ENCODE measurements at places on chromosomes 1 and 21.

DNA sequence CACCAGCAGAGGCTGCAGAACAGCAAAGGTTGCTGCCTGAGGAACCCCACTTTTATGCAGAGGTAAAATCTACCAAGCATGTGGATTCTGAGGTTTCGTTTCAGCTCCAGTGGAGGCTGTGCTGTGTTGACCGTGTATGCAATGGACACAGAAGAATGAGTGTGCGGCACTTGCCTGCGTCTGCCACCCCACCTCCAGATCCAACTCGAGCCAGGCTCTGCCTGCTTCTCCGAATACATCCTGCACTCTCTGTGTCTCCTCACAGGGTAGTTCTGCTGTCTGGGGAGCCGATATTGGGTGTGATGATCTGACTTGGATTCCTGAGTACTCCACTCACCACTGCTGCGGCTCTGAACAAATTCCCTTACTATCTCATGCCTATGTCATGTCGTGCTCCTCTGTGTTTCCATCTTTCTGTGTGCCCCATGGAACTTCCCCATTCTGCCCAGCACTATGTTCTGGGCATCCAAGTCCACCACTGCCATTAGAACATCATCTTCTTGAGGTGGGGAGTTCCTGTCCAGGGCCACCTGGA lies 129.8 kb downstream of the SLC45A1 start:
- no peak for DNase-seq

- no peak for DNase-seq
These were observed 11.1 kb downstream of the PRRX1 start for GRCh38 chr1:170674986-170675385.

DNA sequence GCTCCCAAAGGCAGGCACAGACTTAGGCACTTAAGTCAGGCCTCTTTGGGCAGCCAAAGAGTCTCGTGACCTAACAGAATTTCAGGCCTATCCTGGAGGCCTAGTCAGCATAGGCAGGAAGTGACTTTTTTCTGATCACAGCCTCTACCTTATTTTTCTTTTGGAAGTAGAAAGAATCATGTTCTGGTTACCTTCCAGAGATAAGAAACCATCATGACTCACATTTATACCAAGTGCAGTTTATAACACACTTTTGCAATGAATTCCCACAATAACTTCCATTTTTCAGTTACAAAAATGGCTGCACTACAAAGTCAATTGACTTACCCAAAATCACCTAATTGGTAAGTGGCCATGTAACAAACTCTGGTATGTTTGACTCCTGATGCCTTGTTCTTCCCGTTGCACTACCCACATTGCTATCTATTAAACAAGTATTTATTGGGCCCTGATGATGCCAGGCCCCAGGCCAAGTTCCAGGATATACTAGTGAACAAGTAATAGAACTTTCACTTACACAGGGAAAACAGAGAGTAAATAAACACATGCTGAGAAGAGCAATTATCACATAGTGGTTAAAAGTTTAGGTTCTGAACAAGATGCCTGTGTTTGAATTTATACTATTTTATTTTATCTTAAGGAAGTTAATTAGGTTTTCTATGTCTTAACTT lies 74.3 kb downstream of the SH3GLB1 start:
- no peak for DNase-seq

DNA sequence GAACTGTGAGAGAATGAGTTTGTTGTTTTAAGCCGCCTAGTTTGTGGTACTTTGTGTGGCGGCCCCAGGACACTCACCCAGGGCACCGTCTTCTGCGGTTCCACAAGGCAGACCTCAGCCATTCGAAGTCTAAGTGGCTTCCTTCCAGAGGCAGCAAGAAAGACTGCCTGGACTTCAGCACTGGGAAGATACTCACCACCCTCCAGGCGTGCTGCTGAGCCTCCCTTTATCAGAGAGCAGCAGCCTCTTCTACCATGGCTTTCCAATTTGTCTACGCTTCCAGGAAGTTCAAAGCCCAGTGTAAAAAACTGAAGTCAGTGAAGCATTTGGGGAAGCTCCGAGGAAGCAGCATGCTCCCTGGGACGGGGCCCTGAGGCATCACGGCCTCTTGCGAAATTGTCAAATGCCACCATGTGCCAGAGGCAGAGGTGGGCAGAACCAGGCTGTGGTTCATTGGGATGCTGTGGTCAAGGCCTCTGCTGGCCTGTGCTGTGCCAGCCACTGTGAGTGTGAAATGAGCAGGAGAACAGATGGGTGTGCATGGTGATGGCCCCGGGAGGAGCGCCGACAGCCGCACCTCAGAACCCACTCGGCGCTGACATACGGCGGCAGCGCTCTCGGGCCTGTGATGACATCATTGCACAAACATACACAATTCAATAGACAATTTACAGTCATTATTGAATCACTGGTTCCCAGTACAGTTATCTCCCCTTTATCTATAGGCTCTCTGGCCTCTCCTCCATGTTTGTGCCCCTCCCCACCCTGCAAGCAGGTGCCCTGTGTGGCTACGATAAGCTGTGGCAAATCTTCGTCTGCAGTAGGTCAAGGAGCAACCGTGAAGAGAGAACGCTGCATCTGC lies 110.4 kb downstream of the PDE9A start:
- DNase-seq, result no peak

GRCh38 chr1:172269644-172270043 lies 150.8 kb upstream of the C1orf105 start:
- DNase-seq, result no peak

DNA sequence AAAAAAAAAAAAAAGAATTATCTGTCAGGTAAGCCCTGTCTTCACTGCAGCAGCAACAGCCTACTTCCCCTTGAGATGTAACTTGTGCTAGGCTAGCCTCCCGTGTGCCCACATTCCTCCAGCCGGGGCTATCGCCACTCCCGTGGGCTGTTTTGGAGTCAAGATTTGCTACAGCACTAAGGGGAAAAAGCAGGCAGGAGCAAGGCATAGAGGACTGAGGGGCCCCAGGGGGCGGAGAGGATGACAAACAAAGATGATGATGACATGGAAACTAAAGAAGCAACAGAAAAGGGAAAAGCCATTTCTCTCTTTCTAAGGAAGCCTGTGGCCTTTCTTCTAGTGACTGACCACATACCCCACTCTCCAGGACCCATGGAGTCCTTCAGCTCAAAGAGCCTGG lies 1.9 kb downstream of the TNFAIP8L2 start:
- DNase-seq, result peak; percentile 18

GRCh38 chr1:38077523-38078147 lies 31.0 kb upstream of the POU3F1 start:
- no peak for DNase-seq

DNA sequence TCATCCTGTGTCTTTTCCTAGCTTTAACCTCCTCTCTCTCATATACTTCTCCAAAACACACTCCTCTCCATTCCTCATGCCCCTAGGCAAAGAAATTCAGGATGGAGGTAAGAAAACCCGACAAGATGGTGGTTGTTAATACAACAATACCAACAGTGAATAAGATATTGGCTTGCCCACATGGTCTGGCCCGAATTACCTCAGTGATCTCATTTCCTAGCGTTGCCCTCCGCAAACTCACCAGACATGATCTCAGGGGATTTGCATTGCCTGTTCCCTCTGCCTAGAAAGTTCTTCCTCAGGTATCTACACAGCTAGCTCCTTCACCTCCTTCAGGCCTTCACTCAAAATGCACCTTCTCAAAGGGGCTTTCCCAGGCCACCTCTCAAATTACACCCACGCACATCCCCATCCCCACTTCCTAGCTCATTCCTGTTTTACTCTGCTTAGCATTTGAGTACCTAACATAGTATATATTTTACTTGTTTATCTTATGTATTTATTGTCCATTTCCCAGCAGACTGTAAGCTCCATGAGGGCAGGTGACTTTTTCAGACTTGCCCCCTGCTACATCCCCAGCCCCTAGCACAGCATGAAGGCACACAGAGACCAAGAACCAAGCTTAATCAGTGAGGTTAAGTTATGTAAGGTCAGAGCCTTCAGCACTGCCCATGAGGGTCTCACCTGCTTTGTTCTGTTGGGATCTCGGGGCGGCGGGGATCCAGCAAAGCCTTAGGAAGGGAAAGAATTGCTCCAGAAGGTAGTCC lies 10.2 kb upstream of the UBR4 start:
- DNase-seq, result no peak

DNA sequence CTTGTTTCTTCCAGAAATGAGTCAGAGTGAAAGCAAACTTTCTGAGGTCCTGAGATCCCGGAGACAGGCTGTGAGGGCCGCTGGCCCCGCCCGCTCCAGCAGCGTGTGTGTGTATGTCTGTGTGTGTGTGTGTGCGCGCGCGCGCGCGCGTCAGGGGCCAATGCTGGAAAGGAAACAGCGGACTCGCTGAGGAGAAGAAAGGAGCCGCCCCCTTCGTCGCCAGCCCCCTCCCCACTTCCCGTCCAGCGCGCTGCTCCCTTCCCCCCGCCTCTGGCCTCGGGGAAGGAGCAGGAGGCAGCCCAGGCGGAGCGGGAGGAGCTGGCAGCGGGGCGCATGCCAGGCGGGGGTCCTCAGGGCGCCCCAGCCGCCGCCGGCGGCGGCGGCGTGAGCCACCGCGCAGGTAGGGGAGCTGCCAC lies at the start of gene DISC1:
DISC1 (plus strand) TSS at position 256 of the 416 bp plus-strand sequence; CDS start at position 334, 78 bp downstream.
- peak; percentile 40 for DNase-seq

DNA sequence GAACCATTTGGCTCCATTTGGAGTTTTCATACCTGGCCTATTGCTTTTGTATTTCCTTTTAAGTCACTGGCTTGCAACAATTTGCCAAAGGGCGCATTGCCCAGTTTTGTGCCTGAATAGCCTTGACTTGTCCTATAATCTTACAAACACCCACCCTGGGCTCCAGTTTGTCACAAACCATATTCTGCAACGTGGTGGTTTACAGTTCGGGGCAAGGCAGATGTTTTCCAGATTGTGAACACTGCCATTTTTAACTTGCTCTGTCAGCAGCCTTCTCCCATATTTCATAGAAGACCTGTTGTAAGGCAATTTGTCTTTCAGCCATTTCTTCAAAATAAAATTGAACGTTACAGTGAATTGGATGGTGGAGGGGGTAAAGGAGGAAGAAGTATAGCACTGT lies 53.2 kb upstream of the UBE2U start:
- DNase-seq, result no peak

DNA sequence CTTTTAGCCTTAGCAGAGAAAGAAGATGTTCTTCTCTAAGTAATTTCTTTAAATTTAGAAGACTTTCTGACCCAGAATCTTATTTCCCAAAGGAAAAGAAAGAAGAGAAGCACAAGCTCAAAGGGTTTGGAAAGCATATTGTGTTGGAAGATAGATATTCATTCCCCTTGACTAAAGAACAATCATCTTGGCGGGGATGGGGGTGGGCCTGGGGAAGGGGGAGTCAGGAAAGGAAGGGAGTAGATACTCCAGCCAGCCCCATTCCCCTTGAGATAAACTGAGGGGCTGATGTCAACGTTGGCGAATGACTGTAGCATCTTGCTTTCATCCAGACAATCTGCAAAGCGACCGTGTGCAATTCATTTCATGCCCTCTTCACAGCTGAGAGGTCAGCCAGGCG lies 66.5 kb upstream of the SIPA1L2 start:
- DNase-seq, result no peak

DNA sequence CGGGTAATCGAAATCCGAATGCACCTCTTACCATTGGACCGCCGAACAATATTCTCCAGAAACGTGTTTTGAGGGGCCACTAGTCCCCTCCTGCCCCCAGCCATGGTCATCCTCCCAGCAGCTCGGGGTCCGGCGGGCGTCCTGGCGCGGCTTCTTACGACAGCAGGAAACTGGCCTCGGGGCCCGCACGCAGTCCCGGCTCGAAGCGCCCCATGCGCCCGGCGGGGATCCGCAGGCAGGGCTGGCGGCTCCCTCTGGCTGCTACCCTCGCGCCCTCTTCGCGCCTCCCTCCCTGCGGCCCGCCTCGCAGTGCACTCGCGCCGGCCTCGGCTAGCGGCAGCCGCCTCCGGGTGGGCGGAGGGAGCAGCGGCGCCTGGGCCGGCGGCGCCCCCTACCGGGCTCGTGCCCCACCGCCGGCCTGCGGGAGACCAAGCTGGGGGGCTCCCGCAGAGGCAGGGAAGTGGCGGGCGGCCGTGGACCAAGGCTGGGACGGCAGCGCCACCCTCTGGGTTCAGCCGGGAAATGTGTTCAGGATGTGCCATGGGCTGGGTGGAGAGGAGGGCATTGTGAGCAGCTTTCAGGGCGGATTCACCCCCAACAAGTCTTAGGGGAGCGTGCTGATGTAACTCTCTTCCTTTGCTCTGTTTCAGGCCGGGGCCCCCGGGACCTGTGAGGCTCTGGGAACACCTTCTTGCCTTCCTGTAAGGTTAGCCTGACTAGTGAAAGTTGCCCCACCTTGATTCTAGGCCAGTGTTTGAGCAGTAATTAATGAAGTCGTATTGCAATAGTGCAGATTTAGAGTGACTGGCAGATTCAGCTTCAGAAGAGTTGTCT lies at the start of gene KCNH1:
KCNH1 (minus strand) TSS at position 313 of the 834 bp plus-strand sequence; CDS start at position 110, 203 bp downstream.
- peak; percentile 53 for DNase-seq

DNA sequence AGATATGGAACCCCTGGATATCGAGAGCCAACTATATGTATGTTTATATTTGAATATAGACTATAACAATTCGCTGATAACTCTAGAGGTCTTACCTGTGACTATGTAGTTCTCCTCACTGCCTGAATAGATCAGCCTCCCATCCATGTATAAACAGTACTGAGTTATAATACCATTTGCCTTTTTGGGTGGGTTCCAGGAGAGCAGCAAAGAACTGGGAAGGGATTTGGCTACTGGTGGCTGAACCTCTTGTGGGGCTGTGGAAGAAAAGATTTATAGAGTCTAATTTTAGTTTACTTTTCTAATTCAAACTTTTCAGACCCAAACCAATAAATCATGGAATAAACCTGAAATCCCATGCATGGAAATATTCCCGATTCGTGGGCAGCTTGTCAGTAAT lies 376.9 kb downstream of the USH2A start:
- no peak for DNase-seq

DNA sequence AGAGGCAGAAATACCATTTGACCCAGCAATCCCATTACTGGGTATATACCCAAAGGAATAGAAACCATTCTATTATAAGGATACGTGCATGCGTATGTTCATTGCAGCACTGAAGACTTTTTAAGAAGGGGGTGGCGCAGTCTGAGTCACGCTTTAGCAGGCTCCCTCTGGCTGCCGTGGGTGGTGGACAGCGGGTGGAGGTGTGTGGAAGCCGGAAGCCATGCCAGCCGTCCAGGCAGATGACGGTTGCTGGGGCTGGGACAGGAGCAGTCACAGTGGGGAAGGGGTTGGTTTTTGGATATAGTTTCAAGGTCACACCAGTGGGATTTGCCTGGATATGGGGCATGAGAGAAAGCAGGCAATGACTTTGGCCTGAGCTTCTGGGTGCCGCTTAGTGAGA lies 270.5 kb downstream of the GRIK3 start:
- DNase-seq, result no peak

GRCh38 chr21:16502897-16503296 lies 773.1 kb downstream of the USP25 start:
- no peak for DNase-seq

- no peak for DNase-seq
These were observed 1652.0 kb downstream of the MRPL39 start for GRCh38 chr21:23955135-23955843.

Data from stimulated activated CD4-positive, alpha-beta T cell treated with anti-CD3 and anti-CD28 coated beads, TNF-alpha, amount 100 ng/mL, for 4 hours (primary cell).